ENCODE measurements at places on chromosomes 3 and 15. TPM values are rescaled to one million over a fixed set of nuclear protein-coding genes. Genes with fewer than 3 reads are reported as not detected.

GRCh38 chr3:124535306-124535705, 194.9 kb upstream of the UMPS start:
- DNase-seq = no peak

DNA sequence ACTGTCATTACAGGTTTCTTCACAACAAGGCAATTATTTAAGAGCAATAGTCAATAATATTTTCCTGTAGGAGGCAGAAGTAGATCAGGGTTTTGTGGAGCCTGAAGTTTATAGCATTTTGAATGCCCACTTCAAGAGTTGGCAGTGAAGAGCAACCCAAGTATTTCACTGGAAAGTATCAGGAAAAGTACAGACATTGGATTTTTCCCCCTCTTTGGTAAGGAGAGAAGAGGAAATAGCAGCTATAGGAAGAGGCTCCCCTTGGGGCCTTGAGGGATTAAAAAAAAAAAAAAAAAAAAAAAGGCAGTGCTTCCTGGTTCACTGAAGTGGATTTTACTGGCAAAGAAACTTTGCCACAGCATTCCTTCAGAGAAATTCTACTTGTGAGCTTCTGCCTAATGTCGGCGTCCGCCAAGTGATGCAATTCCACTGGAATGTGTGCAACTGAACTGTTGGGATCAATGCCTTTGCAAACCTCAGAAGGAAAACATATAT, 5.7 kb upstream of the CNTN6 start:
- DNase-seq = no peak

- no peak for DNase-seq
Measured at GRCh38 chr3:40504636-40505430, 1.0 kb upstream of the ZNF620 start.

GRCh38 chr3:169660709-169661360, 2.7 kb downstream of the MECOM start:
- no peak for DNase-seq

DNA sequence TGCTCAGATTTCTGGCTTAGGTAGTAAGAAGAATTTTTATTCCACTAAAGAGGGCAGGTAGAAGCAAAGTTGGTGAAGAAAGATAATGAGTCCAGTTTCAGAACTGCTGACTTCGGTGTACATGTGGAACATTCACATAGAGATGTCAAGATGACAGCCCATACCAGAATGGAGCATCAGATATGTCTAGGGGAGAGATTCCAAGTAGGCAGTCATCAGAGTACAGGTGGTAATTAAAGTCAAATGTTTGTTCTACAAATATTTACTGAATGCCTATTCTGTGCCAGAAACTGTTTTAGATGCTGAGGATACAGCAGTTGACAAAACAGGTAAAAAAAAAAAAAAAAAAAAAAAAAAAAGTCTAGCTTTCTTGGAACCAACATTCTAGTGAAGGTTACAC, 81.9 kb downstream of the FGF12 start:
- no peak for DNase-seq

DNA sequence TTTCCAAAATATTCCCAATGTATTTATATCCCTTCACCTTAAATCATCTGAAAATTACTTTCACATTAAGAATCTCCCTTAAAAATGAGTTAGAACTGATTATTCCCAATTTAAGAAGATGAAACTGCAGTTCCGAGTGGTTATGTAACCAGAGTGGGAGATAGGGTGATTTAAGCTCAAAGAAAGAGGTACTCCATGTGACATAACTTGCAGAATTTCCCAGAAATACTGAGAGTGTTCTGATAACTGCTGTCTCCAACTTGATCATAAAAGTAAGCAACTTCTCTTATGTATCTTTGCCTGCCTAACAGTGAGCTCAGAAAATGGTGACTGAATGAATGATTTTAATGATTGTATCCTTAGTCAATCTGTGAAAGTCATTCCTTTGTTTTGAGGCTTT, 32.3 kb downstream of the ARRDC4 start:
- DNase-seq = no peak

DNA sequence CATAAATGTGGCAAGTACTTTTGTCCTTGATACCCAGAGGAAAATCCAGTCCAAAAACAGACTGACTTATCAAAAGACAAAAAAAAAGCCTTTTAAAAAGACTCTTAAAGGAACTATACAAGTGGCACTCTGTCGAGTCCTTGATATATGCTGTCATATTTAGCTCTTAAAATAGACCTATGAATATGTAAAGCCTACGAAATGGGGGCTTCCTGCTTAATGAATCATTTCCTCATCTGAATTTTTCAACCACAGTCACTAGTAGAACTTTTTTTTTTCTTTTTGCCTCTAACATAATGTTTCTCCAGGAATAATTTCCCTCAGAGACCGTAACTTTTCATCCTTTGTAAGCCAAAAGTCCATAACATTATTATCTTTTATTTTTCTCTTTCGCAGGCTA, 95.8 kb downstream of the P3H2 start:
- DNase-seq = no peak

DNA sequence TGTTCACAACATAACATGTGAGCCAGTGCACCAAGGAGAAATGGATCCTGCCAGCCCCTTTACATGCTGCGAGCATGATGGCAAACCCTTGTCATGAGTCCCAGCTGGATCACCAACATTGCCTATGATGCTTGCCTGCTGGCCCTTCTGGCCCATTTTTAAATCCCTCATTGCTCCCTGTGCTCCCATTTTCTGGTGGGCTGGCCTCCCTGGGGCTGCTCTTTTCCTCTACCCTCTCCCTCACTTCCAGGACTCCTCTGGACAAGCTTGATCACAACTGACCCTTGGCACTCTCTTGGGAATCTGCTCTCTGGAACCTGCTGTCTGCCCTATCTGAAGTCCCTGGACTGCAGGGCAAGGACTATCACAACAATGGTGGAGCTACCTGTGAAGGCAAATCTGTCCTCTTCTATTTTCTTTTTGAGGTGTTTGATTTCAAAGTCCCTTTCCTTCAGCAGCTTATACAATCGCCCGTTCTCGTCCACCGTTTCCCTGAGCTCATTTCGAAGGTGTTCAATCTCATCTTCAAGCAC, 16.3 kb downstream of the CCDC13 start:
- DNase-seq = no peak

DNA sequence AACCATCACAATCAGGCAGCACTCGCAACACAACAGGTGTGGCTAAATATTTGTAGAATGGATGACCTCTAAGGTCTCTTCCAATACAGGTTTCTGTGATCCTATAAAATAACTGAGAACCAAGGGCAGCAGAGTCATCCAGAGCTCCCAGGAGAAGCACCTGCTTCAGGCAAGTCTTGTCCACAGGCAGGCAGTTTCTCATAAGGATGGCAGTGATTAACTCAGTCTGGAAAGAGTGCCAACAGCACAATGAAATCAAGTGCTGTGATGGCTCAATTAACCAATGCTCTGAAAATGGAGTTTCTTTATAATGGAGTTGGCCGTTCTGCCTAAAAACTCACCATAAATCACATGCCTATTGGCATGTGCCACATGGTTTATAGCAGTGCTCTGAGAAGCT, 70.8 kb downstream of the HOMER2 start:
- no peak for DNase-seq

DNA sequence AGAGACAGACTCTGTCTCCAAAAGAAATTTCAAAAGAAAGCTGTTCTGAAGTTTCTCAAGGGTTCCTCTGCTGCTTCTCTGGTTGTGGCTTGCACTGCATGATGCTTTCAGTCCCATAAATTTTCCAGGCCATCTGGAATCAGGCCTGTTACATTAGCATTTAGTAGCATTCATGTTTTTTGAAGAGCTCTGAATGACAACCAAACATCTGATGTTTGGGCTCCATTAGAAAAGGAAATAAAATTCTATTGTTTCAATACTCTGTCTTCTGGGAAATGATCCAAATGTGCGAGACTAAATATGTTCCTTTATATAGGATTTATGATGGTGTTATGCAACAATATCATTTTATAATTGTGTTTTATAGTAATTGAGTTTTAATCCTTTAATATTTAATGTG, 455.8 kb downstream of the GABRG3 start:
- no peak for DNase-seq

DNA sequence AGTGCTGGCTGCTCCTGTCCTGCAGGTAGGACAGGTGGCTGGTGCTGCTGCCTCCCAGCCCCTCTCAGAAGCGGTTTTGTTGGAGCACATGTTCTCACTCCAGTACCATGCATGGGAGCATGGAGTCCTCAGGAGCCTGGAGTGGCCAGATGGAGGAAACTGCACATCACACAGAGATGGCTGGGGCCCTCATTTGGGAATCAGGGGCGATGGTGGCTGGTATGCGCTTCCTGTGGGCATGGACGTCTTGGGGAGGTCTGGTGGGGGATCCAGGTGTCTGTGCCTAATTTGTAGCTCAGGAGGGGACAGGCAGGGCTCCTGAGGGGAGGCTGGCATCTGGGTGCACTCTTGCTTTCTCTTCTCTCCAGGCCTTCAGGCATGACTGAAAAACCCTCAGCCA, 168.2 kb downstream of the KLF13 start:
- no peak for DNase-seq

DNA sequence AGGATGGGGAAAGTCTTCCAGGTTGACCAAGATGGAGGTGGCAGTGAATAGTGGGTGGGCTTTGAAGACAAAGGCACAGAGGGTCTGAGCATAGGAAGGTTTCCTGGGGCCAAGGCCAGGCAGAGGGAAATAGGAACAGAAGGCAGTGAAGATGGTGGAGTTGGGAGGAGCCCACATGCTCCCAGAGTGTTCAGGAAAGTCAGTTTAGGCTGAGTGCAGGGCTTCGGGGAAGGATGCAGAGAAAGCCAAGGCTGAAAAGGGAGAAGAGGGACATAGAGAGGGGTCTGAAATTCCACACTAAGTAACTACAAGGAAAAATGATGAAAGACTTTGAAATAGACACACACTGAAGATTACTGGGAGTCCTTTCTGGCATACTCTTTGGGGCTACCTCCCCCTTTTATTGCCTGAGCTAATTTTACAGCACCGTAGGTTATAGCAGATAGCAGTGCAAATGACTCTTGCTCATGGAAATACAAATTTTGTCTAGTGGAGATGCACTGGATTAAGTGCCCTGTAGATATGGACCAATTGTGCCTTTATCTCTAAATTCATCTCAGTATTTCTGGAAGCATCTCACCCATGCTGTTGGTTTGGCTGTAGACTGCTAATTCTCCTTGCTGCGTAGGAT, 3.8 kb downstream of the CX3CR1 start:
- no peak for DNase-seq

GRCh38 chr3:48015431-48016180, 610 bp downstream of the MAP4 start:
- no peak for DNase-seq

- no peak for DNase-seq
Measured at GRCh38 chr3:29283231-29284119, 2.6 kb downstream of the RBMS3 start.

DNA sequence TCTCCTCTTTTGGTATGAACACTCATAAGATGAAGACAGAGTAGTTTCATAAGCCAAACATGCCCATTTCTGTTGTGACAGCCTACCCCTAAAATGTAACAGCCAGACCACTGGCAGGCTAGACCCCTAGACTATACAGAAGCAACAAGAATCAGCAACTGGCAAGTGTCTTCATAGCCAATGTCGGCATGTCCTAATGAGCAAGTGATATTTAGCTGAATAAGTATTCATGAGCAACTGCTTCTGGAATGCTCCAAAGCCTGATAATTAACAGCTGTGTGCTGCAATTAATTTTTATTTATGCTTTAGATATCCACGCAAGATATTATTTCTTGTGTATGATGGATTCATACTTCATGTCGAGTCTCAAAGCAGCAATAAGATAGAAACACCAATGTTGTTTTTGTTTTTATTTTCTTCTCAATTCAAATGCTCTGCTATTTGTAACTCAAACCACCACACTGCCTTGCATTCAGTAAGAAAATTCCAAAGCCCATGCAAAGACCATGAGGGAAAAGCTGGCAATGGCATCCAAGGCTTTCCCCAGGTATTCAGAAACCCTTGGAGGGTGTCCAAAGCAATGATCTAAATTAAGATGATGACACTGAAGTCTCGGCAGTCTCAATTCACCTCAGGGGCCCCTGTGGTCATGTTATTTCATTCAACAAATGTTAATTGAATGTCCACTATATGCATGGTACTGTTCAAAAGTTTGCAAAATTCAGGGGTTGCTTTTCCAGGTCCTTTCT, 167.7 kb upstream of the NECTIN3 start:
- no peak for DNase-seq

DNA sequence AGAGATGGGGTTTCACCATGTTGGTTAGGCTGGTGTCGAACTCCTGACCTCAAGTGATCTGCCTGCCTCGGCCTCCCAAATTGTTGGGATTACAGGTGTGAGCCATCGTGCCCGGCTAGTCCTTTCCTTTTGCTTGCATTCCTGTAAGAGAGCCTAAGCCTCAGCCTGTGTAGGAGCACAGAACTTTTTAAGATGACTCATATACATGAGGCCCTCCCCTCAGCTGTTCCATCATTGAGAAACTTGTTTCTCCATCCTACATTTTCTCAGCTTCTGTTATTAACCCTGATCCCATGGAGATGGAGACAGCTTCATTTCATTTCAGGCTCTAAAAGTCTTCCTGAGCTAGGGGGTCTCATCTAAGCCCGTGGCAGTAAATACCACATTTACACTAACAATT, 123.3 kb downstream of the PLOD2 start:
- DNase-seq = no peak

- DNase-seq = no peak
Measured at GRCh38 chr3:87167628-87168456, 59.3 kb upstream of the CHMP2B start.

DNA sequence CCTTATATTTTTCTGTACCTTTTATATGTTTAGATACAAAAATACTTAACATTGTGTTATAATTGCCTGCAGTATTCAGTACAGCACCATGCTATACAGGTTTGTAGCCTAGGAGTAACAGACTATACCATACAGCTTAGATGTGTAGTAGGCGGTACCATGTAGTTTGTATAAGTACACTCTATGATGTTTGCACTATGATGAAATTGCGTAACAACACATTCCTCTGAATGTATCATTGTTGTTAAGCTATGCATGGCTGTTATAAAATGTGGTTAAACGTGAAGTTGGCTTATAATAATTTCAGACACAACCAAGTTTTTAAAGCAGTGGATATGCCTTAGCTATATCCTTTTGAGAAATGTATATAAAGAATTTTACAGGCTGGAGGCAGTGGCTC, 328.3 kb downstream of the PLCL2 start:
- no peak for DNase-seq

- no peak for DNase-seq
Measured at GRCh38 chr3:129197321-129197720, 13.6 kb upstream of the CNBP start.

CHAC1 gene
- 8.6 TPM for total RNA-seq

CHDH gene
- 14.1 TPM for total RNA-seq

IL17RC gene
- total RNA-seq = 26.9 TPM

ADAMTSL3 gene
- 10.2 TPM for total RNA-seq

GJD2 gene
- 3.0 TPM for total RNA-seq

COX17 gene
- total RNA-seq = 30.3 TPM

CELSR3 gene
- 48.3 TPM for total RNA-seq

IMPG2 gene
- total RNA-seq = 1.1 TPM

GOLGA8S gene
- 1.9 TPM for total RNA-seq

CADM2 gene
- total RNA-seq = 209 TPM

EOMES gene
- not detected for total RNA-seq

UNC13C gene
- 39.7 TPM for total RNA-seq

SI gene
- total RNA-seq = not detected

LIPH gene
- total RNA-seq = 1.0 TPM

RPL15 gene
- 844 TPM for total RNA-seq
